ENCODE measurements at places on chromosomes 11 and 22. TPM values are rescaled to one million over a fixed set of nuclear protein-coding genes. Genes with fewer than 3 reads are reported as not detected.

SLC17A6 gene
- not detected for total RNA-seq

DNA sequence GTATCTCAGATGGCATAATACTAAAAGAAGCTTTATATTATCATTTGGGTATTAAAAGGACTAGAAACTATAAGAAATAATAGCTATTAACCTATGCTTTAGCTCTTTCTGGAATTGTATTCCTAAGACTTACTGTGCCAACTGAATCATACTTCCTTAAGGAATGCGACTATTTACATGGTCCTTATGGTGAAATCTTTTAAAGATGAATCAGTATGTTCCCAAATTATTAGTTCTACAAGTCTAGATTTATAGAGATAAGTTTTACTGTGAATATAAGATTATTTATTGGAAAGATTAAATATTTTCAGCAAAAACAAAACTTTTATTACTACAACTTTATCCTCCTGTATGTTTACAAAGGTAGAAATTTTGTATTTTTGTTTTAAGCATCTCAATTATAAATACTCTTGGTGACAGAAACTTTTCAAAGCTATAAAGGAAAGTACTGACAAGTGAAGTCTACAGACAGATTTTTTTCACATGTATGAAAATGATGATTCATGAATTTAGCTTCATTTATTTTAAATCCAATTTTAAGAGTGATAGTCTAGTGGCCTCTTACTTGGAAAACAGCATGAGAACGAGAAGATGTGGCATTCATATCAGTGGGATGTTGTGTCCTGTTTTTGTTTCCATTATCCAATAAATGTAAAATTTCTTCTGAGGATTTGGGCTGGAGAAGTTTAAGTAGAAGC lies 17.8 kb downstream of the KIF18A start:
- no peak for DNase-seq

CTSF gene
- total RNA-seq, result 0.60 TPM

OR52E1 gene
- not detected for total RNA-seq

DNA sequence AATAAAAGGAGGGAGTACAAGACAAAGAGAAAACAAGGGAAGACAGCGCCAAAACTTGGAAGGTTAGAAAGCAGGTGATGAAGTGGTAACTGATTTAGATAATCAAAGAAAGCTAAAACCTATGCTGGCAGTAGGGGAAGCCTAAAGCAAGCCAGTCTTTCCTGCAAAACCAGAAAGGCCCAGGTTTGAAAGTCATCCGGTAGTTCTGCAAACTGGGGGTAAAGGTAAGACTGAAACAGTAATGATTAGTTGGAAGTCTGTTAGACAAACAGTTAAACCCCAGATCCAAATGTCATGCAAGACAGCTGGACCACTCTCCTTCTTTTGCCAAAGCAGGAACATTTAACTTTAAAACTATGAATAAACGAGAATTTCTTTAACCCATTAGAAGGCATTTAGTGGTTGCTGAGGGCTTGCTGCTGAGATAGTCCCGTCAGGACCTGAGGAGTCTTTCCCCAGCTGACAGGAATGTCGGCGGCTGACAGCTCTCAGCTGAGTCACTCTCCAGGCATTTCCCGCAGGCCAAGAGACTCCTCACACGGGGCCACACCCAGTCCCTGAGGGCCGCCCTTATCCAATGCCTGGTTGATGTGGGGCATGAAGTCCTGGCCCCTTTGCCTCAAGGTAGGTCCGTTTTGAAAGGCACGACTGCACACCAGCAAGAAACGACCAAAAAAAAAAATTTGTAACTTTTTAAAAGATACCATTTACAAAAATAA lies 36.3 kb upstream of the CFAP300 start:
- peak; percentile 89 for DNase-seq

DNA sequence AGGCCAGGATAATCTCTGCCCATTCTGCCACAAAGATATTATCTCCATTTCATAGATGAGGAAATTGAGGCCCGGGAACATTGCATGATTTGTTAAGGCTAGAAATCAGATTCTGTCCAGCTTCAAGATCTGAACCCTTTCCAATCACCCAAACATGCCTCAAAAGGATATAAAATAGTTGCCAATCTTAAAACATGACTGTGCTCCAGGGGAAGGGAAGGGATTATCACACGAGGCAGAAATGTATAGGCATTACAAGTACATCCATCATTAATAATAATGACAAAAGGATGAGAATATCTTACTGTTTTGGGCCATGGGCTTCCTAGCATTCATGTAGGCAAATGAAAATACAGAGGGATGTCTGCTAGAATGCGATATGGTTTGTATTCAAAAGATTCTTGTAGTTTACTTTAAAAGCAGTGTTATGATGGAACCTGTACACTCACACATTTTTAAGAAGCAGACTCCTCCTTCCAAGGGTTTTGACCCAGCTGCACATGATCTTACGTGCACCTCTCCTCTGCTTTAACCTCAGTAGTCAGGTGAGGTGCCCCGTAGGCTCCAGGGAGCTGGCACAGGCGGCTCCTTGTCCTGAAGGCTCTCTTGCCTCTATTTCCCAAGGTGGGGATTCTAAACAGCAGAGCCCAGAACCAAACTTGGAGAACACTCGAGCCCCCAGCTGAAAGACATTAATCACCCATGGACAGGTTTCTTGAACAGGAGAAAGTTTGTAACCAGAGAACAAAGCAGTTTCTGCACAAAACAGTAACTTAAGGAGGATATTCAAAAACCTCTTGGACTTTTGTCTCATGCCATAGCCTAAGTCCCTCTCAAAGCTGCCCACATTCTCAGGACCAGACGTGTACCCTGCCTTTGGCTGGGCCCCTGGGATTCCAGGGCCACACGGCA lies 36.0 kb downstream of the PARVA start:
- DNase-seq, result no peak

DNA sequence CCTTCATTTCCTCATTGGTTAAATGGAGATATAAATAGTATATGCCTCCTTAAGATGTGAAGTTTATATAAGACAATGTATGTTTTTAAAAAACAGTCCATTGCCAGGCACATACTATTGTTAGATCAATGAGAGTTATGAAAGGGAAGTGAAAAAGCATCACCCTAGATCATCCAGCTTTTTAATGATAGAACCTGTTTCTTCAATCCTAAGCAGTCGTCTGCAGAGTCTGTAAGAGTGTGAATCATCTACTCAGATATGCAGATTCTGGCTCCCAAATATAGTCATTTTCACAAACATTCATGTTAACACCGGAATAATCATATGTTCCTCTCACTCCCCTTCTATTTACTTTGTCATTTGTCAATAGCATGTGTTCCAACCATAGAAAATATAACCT lies 65.3 kb upstream of the SLN start:
- no peak for DNase-seq

DNA sequence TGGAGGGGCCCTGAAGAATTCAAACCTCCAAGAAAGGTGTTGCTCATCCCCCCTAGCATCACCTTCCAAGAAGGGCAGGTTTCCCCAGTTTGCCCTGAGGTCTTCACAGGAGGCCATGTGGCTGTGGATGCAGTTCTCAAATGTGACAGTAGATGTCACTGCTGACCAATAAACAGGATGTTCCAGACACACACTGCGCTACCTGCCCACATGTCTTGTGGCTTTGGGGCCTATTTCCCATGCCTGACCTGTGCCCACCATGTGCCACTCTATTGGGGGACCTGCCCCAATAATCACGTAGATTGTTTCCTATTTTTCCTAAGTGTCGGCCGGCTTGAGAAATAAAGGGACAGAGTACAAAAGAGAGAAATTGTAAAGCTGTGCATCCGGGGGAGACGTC lies 4.5 kb downstream of the GSTT2 start:
- DNase-seq, result no peak

DNA sequence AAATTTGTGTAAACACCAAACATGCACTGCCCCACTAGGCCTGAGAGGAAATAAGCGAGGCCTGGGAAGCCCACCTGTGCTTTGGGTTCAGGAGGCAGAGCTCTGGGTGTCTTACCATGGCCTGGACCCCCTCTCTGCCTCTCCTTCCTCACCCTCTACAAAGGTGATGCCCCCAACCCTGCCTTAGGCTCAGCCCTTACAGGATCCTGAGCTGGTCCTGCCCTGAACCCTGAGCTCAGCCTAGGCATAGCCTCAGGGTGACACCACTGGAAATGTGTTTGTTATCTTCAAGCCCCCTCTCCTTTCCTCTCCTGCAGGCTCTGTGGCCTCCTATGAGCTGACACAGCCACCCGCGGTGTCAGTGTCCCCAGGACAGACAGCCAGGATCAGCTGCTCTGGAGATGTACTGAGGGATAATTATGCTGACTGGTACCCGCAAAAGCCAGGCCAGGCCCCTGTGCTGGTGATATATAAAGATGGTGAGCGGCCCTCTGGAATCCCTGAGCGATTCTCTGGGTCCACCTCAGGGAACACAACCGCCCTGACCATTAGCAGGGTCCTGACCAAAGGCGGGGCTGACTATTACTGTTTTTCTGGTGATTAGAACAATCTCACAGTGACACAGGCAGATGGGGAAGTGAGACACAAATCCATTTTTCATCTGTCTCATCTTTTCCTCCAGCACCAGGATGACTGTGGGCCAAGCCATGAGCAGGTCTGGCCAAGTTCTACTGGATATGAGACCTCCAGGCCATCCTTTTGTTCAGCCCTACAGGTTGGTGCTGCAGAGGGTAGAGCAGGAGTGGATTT lies 117.8 kb downstream of the GGTLC2 start:
- DNase-seq, result no peak

KDM4E gene
- total RNA-seq, result not detected

CBLIF gene
- 60.8 TPM for total RNA-seq

DNA sequence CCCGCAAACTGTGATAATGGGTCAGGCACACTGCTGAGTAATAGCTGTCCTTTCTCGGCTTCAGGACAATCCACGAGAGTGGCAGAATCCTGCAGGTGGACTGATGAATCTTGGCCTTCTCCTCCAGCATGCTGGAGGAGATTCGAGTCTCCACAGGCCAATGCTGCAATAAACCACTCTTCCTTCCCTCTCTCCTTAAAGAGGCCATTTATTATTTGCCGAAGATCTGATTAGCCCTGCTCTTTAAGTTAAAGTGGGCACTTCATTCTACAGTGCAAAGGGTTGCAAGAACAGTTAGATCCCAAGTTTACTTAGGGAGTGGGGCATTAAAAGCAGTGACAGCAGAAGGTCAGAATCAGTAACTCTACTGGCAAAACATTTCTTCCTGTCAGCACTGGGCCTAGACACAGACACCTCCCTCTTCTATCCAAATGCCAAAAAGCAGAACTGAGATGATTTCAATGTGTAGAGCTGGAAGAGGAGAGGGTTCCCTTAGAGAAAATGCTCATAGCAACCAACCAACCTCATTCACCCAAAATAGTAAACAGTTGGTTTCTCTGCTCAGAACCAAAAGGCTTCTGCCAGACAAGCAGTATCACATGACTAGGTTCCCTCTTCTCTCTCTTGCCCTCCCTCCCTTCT lies 121.7 kb downstream of the SGSM3 start:
- no peak for DNase-seq

GRCh38 chr11:12116425-12117032 lies 6.1 kb downstream of the MICAL2 start:
- DNase-seq, result no peak

- peak; percentile 32 for DNase-seq
Observed at GRCh38 chr11:7511401-7511800, 2.4 kb upstream of the PPFIBP2 start.

DNA sequence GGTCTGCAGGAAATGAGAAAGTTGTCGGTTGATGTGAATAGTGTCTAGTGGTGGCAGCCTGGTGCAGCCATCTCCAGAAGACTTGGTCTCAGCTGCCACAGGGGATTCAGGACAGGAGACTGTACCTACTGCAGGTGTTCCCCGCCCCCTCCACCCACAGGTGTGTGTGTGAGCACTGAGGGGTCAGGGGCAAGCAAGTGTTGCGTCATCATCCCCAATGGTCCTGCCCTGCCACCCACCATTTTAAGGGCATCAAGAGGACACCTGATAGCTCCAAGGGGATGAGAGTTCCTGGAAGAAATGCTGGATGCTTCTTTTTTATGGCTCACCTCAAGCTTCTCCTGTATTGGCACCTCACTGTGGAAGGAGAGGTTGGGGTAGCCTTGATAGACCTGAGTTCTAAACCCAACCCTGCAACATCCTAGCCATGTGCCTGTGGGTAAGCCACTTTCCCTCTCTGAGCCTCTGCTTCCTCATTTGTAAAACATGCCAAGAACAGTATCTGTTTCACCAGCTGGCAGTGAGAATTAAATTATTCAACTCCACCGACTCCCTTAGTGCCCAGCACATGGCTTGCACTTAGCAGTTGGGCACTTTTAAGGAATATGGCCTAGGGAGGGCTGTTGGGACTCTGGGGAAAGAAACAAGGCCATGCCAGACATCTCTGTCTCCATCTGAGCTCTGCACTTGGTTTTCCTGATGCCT lies 6.1 kb downstream of the C11orf91 start:
- no peak for DNase-seq
